Mammary microvascular endothelial cell (primary cell): ENCODE measurements at places on chromosomes 4 and X. TPM values are rescaled to one million over a fixed set of nuclear protein-coding genes. Genes with fewer than 3 reads are reported as not detected.

Gene IL13RA2
- 1.5 and 1.9 TPM in 2 replicates for total RNA-seq

Gene TMPRSS11F
- not detected in 2 replicates for total RNA-seq

Gene C4orf50
- under 0.01 TPM in 1 of 2 replicates, not detected in the other for total RNA-seq

Gene COX7B2
- not detected in 2 replicates for total RNA-seq

Gene PASD1
- not detected in 2 replicates for total RNA-seq

Gene SH2D1A
- total RNA-seq: not detected in 2 replicates

Gene NDST3
- total RNA-seq: under 0.01 and 0.54 TPM in 2 replicates

Gene ADAM29
- not detected in 2 replicates for total RNA-seq

Gene MTNR1A
- total RNA-seq: not detected in 2 replicates

Gene SYTL5
- 0.05 and 0.13 TPM in 2 replicates for total RNA-seq

Gene GLOD5
- not detected in 2 replicates for total RNA-seq

Gene POLN
- total RNA-seq: 1.2 and 1.5 TPM in 2 replicates

Gene TBX22
- not detected in 2 replicates for total RNA-seq

Gene TEX13B
- total RNA-seq: not detected in 2 replicates

Gene ATP10D
- 12.2 and 15.4 TPM in 2 replicates for total RNA-seq

Gene NEIL3
- 5.8 and 8.1 TPM in 2 replicates for total RNA-seq

Gene PLS3
- total RNA-seq: 395 and 439 TPM in 2 replicates

Gene TLR3
- 8.1 and 9.6 TPM in 2 replicates for total RNA-seq
